ENCODE measurements at places on chromosomes 12 and 14. TPM values are rescaled to one million over a fixed set of nuclear protein-coding genes. Genes with fewer than 3 reads are reported as not detected.

Gene NGB
- total RNA-seq = not detected

Gene PLEKHH1
- 4.6 TPM for total RNA-seq

Gene KRT73
- not detected for total RNA-seq

Gene RASSF9
- 11.0 TPM for total RNA-seq

Gene CCDC175
- 1.0 TPM for total RNA-seq

Gene CFAP251
- total RNA-seq = 8.2 TPM

Gene GLT8D2
- 10.5 TPM for total RNA-seq

Gene MYH6
- total RNA-seq = 0.62 TPM

Gene TSPAN9
- 61.1 TPM for total RNA-seq

Gene TMEM120B
- total RNA-seq = 13.4 TPM

Gene ANKRD33
- total RNA-seq = not detected

Gene GPR84
- 0.65 TPM for total RNA-seq

Gene ACVRL1
- 242 TPM for total RNA-seq

Gene SLC25A29
- 76.0 TPM for total RNA-seq

Gene MMP19
- 35.2 TPM for total RNA-seq

Gene SLCO1B3
- not detected for total RNA-seq

Gene ADGRD1
- 108 TPM for total RNA-seq

Gene SIX1
- 2.3 TPM for total RNA-seq

Gene LRTM2
- total RNA-seq = not detected

Gene SLC2A14
- total RNA-seq = not detected

Gene BORCS5
- 10.1 TPM for total RNA-seq

Gene JAG2
- 29.2 TPM for total RNA-seq

Gene CD69
- 11.4 TPM for total RNA-seq

Gene GDF3
- 0.30 TPM for total RNA-seq

Gene MAP1LC3B2
- total RNA-seq = 1.9 TPM

Gene CCDC177
- total RNA-seq = not detected

Gene CD9
- 437 TPM for total RNA-seq

Gene POTEM
- total RNA-seq = not detected

Gene TMPRSS12
- total RNA-seq = not detected

Gene NPFF
- not detected for total RNA-seq

Gene PZP
- 2.7 TPM for total RNA-seq

Gene SERPINA1
- 994 TPM for total RNA-seq

Gene APPL2
- total RNA-seq = 34.0 TPM
